ENCODE measurements at places on chromosomes 13 and 19. TPM values are rescaled to one million over a fixed set of nuclear protein-coding genes. Genes with fewer than 3 reads are reported as not detected.

PSG6 gene
- total RNA-seq = not detected

UBE2L5 gene
- not detected for total RNA-seq

ZNF439 gene
- total RNA-seq = 6.6 TPM

IGFL3 gene
- total RNA-seq = not detected

KLK15 gene
- not detected for total RNA-seq

DNA sequence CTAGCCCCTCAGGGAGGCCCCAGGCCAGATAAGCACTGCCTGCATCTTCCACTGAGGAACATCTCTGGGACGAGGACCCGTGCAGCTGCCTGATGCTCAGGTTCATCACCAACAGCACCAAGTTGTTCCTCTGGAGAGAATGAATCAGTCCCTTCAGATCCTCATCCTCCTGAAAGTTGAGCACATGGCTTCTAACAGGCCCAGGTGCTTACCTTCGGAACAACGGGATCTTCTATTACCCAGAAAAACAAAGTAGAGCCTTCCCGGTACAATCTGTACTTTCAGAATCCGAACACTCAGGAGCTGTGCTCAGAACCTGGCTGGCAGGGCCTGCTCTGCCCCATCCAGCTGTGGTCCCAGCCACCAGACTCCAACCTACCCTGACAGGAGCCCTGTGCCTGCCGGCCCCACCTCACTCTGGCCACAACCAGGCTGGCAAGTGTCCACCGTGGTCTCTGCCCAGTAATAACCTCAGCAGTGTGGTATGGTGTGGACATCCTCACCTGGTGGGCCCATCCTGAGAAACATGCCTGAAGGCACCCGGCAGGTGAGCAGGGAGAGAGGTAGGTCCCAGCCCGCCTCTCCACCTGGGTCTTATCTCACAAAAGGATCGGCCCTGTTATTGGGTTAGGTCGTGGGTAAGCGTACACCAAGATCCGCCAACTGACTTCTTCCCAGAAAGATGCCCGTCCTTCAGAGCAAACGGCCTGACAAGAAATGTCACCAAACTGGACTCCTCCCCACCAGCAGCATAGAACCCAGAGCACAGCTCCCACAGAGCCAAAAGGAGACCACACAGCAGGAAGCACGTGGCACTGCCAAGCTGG is 34.1 kb downstream of the ELL start:
- H3K27me3 ChIP-seq = no peaks in the 10 kb centered on the region
- DNase-seq = no peak
- H3K4me1 ChIP-seq = peaks cover 44% of the 10 kb centered on the region
- no peak overlapping the region for H3K27ac ChIP-seq

DNA sequence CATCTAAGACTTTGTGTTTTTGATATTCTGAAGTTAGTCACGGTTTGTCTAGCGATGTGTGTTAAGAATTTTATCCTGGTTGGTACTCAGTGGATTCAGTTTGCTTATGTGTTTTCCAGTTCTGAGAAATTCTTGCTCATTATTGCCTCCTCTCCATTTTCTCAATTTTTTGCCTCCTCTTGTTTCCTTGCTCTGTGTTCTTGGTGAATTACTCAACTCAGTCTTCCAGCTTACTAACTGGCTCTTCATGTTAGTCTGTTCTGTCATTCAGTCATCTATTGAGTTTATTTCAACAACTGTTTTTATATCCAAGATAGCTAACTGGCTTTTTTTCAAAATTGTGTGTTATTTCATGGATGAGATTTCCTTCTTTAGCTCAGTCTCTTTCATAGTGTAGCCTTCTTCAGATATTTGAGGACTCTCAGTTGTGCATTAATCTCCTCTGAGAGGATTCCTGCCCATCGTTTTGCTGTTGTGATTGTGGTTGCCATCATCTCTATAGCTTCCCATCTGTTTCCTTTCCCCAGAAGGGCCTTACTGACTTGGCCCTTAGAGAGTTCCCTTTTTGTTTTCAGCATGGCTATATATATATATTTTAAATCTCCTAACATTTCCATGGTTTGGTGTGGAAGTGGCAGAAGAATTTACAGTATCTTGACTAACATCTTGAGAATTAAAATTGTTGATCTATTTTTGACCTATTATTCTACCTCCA is 6.2 kb downstream of the SETDB2 start:
- no peaks in the 10 kb centered on the region for H3K4me1 ChIP-seq
- no peaks in the 10 kb centered on the region for H3K27me3 ChIP-seq
- no peaks in the 10 kb centered on the region for H3K36me3 ChIP-seq
- H3K27ac ChIP-seq = no peak overlapping the region

All from neural crest cell (in vitro differentiated cells).